Esophagus squamous epithelium (tissue), 5 donors: ENCODE measurements at places on chromosomes 2 and 18.

DNA sequence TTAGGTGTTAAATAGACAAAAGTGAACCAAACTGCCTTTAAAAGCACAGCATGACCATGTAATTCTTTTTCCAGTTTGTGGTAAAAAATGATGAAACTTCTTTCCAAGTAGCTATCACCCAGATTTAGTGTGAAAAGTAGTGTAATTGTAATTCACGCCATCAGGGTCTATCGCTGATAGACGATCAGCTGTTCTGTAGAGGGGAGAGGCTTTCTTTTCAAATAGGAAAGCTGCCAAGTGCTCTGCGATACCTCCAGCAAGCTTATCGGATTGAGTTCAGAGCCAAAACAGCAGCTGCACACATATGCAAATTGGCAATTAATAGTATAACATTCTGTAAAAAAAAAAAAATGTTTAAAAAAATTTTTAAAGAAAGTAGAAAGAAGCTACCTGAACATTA is 61.9 kb upstream of the PSMD14 start:
- no peak for DNase-seq

DNA sequence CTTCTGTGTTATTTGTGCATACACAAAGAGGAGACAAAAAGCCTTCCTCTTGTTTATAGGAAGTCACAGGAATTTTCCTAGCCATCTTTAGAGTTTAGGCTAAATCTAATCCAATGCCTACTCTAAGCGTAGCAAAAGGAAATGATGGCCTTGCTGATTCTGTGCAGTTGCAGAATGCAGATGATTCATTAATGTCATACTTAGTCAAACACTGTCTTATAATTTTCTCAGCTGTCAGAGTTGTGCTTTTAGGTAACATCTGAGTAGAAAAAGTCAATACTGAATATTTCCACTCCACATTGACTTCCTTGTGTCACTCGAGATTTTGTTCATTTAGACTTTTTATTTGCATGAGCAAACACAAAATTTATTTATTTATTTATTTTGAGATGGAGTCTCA is 157.9 kb upstream of the FOSL2 start:
- no peak for DNase-seq

DNA sequence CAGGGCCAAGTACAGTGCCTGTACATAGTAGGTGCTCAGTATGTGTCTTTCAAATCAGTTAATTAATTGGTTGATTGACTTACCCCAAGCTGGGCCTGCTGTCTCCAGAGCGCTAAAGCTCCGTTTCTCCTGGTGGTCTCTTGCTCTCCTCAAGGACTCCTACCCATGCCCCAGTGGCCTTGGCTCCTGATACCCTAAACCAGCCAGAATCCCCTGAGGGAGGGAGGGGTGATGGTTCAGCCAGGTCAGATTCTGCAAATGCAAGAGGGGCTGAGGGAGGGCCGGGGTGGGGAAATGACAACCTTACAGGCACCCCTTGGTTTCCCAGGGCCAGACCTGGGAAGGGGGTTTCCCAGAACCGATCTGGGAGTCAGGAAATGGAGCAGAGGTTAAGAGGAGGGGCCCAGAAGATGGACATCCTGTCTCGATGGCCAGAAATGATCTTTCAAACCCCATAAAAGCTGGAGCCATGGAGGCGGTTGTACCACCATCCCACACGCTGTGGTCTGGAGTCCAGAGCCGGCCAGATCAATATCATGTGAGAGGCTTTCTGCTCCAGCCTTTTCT is 209.1 kb downstream of the TNS1 start:
- DNase-seq = no peak

DNA sequence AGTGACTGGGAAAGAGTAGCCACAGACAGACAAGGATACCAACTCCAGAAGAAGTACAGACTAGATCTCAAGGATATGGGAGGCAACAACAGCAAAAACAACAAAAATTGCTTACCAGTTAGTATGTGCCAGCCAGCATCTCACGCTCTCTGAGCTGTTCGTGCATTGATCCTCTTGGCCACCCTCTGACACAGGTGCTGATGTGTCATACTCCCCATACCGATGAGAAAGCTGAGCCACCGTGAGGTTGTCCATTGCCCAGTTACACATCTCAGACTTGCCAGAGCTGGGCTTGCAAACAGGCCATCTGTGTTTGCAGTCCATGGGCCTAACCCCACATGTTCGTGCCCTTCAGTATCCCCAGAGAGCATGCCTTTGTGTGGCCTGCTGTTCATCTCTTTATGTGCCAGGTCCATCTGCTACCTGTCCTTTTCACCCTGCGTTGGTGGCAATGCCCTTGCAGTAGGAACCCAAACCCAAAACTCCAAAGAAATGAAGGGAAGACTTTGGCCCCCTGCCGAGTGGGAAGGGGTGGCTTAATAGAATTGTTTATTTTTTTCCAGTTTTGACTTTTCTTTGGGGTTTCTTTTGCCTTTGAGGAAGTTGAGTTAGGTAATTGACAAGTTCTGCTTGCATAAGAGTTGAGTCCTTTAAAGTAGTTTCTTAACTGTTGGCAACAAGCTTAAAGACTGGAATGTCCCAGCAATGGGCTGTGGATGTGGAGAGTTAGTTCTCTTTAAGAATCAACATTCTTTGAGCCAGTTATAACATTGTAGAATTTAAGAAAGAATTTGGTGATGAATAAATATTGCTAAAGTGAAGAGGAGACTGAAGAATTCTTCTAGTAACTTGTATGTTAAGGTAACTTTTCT is 46.7 kb downstream of the LYPD6B start:
- DNase-seq = no peak

DNA sequence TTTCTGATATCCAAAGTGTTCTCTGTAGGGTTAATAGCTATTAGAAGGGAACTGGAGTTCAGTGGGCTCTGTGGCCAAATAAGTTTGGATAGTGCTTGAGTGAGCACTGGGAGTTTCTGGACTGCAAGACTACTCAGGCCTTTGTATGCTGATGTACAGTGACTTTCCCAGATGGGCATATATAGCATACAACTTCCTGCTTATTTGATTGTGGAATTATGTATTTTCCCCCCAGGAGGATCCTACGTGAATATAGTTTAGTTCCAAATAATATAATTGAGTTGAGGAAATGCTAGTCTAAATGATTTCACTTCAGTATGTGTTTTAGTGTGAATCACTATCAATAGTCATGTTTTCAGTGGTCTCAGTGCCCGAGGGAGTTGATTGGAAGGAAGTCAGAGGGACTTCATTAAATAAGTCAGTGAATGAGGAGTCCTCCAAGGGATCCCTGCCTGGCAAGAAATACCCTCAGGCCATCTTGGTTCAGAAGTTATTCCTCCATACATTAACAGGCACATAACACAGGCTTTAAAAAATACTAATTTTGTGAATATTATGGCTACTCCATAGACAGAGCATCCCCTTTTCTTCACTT is 251.4 kb downstream of the PRKCE start:
- DNase-seq = no peak

GRCh38 chr2:8193686-8194615 is 487.9 kb upstream of the ID2 start:
- no peak for DNase-seq

- no peak for DNase-seq
Measured at GRCh38 chr18:40911041-40911440, 1044.0 kb upstream of the PIK3C3 start.

- DNase-seq = no peak
Measured at GRCh38 chr18:60646725-60647124, 274.1 kb upstream of the MC4R start.

DNA sequence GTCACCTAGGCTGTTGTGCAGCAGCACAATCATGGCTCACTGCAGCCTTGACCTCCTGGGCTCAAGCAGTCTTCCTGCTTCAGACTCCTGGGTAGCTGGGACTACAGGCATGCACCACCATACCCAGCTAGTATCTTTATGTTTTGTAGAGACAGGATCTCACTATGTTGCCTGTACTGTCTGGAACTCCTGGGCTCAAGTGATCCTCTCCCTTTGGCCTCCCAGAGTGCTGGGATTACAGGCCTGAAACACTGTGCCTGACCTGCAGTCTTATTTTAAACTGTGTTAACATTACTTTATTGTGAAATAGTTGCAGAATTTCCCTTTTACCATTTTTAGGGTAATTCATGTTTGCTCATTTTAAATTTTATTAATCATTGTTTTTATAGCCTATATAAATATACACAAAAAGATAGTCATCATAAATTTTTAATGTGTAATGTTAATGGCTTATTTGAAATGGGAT is 24.6 kb downstream of the EML4 start:
- no peak for DNase-seq

DNA sequence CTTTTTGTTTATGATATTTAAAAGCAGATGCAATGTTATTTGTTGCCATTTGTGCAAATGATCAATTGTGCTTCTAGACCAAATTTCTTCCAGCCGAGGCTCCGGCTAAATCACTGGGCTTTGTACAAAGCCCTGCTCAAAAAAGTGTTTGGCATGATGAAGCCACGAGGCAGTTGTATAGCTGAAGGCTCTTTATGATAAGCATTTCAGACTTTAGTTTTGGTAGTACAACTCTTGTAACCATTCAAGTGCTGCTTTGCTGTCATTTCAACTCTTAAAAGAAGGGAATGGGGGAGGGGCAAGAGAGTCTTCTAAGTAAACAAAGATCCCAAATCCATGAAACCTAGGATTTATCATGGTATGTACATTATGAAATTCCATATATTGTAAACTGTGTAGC is 3.3 kb upstream of the ZNF532 start:
- DNase-seq = no peak

DNA sequence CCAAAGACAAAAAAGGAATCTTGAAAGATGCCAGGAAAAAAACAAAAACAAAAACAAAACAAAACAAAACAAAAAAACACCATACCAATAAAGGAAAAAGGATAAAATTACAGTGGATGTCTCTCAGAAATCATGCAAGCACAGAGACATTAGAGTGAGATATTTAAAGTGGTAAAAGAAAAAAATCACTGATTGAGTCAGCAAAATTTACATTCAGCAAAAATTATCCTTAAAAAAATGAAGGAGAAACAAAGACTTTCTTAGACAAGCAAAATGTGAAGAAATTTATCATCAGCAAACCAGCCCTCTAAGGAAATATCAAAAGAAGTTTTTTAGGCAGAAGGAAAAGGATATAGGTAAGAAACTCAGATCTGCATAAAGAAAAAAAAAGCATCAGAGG is 10.2 kb upstream of the GKN1 start:
- DNase-seq = no peak

DNA sequence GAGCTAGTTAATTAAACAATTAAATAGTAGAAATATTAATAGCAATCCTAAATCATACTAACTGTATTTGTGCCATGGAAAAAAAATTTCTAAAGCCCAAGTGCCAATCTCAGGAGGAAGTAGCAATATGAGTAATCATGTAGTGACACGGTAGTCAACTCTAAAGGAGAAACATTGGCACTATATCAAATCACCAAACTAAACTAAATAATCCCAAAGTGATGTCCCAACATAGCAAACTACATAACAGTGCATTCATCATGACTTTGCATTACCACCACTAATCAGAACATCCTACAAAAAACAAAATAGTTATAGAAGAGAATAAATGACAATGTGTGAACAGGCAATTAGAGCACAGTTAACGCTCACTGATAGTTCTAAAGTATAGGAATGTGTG is 195.1 kb downstream of the EXOC6B start:
- DNase-seq = no peak

- DNase-seq = peak; percentile 12
Measured at GRCh38 chr2:230602562-230603230, 109.9 kb upstream of the CAB39 start.

GRCh38 chr2:126849991-126850535 is 48.6 kb upstream of the TEX51 start:
- DNase-seq = no peak

GRCh38 chr2:118371515-118371914 is 283.2 kb downstream of the INSIG2 start:
- no peak for DNase-seq

DNA sequence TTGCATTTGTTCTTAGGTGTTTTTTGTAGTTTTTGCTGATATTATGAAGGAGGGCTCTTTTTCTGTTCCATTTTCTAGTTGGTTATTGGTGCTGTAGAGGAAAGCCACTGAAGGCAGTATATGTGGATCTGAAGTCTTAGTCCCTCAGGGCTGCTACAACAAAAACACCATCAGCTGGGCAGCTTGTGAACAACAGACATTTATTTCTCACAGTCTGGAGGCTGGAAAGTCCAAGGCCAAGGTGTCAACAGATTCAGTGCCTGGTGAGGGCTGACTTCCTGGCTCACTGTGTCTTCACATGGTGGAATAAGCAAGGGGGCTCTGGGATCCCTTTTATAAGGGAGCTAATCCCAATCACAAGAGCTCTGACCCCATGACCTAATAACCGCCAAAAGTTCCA is 31.4 kb upstream of the HDAC4 start:
- DNase-seq = no peak

GRCh38 chr2:111057721-111058120 is 63.0 kb upstream of the BCL2L11 start:
- no peak for DNase-seq

DNA sequence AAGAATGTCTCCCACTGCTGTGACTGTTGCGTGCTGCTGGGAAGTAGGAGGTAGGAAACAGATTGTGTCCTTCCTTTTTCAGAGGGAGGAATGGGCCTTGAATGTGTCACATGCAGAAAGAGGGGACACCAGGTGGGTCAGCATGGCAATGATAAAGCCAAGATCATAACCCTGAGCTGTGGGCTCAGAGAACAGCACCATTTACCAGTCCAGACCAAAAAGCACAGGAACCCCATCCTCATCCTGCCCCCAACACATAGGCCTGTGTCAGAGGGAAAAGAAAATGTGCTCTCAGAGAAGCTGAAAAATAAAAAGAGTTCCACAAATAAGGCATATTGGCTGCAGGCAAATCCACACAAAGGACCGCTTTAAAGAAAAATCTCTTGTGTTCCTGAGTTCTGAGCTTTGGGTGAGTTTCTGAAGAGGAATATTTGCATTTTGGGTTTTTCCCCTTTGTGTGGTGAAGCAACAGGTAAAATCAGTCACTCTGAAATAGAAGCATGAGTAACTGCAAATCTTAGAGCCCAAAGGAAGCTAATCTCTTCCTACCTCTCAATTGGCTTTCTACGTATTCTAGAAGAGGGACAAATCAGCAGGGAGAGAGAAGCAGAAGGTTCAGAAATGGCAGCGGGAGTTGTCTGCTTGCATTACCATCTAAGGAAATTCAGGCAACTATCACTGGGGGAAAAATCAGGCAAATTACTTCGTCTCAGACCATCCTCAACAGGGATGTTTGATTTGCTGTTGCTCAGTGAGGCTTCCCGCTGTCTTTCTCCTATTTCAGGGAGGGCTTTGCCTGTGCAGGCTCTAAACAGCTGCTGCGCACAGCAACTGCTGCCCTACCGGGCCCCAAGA is 106.8 kb downstream of the BCL11A start:
- no peak for DNase-seq

- no peak for DNase-seq
Measured at GRCh38 chr2:138744713-138745112, 35.5 kb downstream of the NXPH2 start.

DNA sequence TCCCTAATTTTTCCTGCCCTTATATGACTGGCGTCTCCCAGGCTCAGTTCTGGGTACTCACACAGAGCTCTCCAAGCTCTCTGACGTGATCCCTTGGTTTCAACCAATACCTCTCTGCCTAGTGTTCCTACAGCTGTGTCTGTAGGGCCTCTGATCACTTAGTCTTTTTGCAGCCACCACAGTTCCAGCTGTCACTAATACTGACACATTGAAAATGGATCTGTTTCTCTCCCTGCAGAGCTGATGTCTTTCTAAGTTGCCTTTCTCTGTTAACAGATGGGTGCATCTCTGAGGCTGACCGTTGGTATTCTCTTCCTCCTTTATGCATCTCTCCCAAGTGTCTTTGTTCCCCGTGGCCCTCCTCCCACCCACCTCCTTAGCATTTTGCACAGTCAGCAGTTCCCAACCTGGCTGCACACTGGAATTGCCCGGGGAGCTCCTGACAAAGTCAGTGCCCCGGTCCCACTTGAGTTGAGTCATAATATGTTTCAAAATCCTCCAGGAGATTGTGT is 62.5 kb downstream of the CERS6 start:
- no peak for DNase-seq
